ENCODE measurements at places on chromosomes 7 and 10.

- DNase-seq, result no peak
Measured at GRCh38 chr10:19815731-19816410, 361 bp upstream of the PLXDC2 start.

DNA sequence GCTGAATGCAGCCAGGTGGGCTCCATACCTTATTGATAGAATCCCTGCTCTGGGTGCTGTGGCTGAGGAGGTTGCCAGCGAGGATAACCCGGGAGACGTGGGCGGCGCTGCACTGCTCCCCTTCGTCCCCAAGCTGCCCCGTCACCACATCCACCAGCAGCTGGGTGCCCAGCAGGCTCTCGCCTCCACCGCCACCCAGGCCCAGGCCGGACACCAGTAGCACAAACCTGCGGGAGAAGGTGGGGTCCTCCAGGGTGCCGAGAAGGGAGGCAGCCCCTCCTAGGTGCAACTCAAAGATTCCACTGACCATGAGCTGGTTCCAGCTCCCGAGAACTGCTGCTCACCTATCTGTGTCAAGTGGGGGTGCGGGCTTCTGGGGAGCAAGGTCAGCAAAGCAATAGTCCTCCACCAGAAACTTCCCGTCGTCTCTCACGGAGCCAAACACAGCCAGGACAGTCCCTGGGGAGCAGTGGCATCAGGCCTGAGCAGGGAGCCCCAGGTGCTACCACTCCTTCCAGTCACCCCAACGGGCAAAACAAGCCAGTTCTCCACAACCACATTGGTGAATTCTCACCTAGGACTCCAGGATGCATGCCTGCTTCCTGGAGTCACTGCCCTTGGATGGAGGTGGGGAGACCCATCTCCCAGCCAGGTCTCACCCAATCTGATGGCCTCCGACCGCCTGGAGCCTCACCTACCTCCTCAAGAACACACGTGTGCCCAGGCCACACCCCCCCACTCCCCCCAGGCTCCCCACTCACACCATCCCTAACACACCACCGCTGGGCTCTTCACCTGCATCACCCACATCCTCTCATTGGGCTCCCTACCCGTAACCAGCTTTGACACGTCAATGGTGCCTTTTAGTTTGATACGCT is 6.3 kb downstream of the POLD2 start:
- no peak for DNase-seq

- DNase-seq, result no peak
Measured at GRCh38 chr7:44615149-44615611, 8.8 kb downstream of the OGDH start.

- no peak for DNase-seq
Measured at GRCh38 chr7:29207162-29207801, 12.7 kb downstream of the CHN2 start.

DNA sequence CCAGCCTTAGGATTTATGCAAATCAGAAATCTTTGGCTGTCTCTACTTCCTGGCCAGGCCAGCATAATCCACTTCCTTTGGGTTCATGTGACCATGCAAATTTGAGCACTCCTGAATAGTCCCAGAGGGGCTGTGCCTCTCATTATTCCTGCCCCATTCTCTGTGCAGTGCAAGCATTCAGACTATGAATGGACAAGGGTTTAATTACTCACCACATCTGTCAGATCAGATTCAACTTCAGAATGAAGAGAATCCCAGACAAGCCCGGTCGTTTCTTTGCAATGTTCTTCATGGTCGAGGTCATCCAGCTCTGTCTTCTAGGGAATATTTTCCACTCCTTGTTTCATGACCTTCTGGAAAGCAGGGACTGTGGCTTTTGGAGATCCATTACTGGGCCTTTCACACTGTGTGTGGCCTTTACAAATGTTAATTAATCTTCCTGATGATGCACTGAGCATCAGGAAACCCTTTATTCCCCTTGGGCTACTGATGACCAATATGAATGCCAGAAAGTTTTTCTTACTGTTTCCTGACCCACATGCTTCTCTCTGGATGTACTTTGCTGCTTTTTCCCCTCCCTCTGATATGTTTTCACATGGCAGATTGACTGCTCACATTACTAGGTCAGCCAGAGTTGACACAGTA is 217.6 kb upstream of the TCF7L2 start:
- DNase-seq, result no peak

Data from stimulated activated CD4-positive, alpha-beta T cell treated with anti-CD3 and anti-CD28 coated beads, Interleukin-12 subunit alpha, Interleukin-12 subunit beta, amount 100 ng/mL, for 48 hours (primary cell).